ENCODE measurements at places on chromosomes 11 and 22.

DNA sequence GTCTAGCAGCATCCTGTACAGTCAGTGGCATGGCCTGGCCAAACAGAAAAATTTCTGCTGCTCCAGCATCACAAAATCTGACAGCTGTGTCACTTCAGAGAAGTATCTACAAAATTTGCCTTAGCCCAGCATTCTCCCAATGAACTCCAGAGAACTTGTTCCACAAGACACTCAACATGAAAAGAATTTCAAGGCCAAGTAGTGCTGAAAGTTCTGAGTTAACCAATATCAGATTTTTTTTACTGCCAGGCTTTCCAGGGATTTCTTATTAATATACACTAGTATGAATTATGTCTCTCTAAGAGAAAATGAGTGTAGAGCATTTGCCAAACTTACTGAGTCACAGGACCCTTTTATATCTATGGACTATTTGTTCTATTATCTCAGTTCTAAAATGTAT, 68.8 kb downstream of the OR5AK2 start:
- no peak for DNase-seq

DNA sequence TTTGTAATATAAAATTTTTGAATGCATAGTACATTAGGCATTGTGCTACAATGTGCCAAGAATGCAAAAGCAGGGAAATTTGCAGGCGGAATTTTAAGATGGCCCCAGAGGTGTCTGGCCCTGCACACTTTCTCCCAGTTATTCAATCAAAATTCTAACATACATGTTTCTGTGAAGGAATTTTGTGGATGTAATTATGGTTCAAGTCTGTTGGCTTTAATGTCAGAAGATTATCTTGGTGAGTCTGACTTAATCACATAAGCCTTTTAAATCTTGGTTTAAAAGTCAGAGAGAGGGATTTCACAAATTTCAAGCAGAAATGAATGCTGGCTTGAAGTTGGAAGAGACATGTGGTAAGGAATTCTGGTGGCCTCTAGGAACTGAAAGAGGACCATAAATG, 423.4 kb upstream of the CCDC179 start:
- DNase-seq = no peak

GRCh38 chr11:72741429-72741833, 10.8 kb downstream of the ARAP1 start:
- DNase-seq = no peak

GRCh38 chr11:128434411-128434810, 152.9 kb downstream of the ETS1 start:
- no peak for DNase-seq

- DNase-seq = no peak
Measured at GRCh38 chr11:124474079-124474478, 28.6 kb upstream of the OR8B8 start.

DNA sequence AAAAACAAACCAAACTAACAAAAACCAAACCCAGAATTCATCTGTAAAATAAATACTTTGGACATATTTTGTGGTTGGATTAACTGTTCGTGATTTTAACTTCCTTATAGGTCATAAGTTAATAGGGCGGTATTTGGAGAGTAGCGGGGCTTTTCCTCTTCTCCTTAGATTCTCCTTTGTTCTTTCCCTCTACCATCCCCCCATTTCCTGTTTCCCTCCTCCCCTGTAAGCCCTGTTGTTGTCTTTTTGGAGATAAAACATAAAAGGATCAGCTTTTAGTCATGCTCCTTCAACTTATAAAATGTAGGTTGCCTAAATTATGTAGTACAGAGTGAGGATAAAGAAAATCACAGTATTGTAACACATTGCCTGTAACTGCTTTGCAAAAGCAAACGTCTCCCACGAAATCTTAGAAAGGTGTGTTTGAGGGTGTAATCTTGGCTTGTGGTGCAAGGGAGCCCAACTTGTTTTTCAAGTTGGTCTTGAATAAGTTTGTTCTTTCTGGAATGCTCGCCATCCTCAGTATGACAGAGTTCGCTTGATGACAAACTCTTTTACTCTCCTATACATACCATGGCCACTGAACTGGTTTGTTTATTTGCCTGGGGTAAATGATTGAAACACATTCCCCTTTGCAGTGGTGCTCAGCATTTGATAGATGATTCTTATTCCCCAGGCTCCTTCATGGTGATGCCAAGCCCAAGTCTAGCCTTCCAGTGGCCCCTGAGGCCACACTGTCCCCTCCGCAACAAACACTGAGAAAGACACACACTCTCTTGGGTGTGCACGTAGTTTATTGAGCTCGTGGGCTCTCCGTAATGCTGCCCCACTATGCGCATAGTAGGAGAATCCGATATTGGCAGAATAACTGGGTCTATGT, 49.4 kb downstream of the TEAD1 start:
- DNase-seq = no peak

- no peak for DNase-seq
Measured at GRCh38 chr22:40040927-40041326, 46.2 kb downstream of the FAM83F start.

GRCh38 chr11:59198726-59199125, 14.0 kb downstream of the MPEG1 start:
- no peak for DNase-seq

DNA sequence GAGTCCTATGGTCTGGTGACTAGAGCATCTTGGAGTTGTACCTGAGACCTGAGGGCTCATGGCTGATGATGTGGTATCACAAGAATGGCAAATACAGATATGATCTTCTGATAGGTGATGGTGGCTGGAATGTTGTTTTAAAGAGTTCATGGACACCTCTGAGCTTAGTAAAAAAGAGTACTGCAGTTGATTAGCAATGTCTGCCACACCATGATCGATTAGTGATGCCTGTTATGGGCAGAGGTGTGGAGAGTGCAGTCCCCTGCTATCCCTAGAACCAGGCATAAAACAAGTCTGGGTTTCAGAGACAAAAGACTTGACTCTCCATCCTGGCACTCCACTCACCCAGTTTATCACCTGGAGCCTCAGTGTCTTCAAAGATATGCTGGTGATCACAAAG, 1.4 kb upstream of the BATF2 start:
- no peak for DNase-seq

GRCh38 chr11:112322173-112322790, 61.6 kb upstream of the PLET1 start:
- no peak for DNase-seq

- no peak for DNase-seq
Measured at GRCh38 chr11:64870176-64870892, 8.1 kb downstream of the EHD1 start.

DNA sequence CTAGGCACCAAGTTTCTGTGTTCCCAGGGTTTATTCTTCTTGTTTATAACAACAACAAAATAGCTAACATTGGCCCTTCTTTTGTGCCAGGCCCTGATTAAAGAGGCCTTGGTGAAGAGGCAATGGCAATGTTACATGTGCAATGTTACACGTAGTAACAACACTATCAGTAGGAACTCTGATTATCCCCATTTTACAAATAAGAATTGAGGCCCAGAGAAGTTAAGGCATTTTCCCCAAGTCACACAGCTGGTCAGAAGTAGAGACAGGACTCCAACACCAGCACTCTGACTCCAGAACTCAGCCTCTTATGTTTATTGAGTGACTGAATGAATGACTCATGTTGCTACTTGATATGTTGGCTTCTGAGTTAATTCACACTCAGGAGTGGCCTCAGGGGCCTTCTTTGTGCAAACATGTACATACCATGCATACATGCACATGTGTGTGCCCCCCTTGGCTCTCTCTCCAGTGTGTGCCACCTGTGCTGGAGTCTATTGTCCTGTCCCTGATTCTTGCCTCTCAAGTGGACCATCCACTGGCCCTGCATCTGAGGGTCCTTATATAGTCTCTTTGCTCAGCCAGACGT, 98.4 kb downstream of the TP53I11 start:
- DNase-seq = no peak

DNA sequence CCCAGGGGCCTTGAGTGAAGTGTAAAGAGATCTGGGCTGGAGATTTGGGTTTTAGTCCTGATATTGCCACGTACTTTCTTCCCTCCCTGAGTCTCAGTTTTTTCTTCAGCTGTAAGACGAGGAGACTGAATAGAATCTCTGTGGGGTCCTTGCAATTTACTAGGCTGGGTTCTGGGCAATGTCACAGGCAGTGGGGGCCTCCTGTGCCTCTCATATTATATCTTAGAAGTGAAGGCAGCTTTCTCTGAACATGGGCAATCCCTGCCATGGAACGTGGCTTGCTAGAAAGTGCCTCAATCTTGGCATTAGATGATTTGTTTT, 62.0 kb upstream of the PTPRJ start:
- no peak for DNase-seq

DNA sequence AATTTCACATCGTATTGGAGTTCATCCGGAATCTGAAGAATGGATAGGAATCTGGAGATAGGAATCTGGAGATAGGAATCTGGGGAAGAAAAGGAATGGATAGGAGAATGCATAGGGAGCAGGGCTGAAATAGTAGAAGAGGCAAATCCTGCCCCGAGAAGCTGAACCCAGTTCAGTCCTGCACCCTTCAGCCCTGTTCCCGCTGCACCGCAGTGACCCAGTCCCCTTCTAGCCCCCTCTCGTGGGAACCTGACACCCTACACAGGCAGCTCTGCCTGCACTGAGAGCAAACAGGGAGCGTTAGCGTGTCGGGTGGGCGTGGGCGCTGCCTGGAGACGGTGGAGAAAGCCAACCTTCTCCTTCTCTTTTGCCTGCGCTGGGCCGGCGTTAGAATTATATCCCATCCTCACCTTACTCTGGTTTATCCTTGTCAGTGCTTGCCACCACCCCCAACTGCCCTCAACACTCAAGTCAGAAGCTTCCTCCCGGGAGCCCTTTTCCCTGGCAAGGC, 1.0 kb upstream of the CCKBR start:
- DNase-seq = no peak

- no peak for DNase-seq
Measured at GRCh38 chr11:95266751-95267374, 35.9 kb upstream of the SESN3 start.

DNA sequence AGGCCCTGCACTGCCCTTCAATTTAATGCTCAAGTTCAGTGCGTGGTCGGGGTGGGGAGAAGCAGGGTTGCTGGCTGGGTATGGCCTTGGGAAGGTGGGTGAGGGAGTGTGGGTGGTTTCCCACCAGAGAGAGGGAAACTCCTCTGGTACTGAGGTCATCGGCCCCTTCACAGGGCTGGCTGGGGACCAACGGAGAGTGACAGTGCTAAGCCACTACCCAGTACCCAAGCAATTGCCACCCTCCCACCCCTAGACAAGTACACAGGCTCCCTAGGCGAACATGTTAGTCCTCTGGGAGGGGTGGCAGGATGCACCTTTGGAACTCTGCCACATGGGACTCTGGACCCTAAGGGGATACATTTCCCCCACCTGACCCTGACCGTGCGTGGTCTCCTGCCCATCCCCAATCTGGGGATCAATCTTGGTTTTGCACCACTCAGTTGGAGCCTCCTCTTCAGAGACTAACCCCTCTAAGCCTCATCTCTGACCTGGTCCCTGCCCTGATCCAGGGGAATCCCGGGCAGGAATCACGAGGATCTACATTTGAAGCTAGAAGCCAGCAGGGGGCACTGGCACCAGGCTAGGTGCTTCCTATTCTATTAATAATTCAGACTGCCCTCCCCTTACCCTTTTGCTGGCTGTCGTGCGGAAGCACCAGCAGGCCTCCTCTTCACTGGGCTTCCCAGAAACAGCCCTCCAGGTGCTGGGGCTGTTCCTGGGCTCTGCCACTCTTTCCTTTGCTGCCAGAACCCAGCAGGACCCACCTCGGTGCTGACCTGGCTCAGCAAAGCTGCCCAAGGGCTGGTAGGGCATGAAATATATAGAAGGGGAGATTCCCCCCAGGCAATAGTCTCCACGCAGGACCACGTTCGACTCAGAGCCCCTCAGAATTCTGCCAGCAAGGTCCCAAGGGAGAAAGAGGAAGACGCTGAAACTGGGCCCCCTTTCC, 377.7 kb downstream of the TENM4 start:
- no peak for DNase-seq

DNA sequence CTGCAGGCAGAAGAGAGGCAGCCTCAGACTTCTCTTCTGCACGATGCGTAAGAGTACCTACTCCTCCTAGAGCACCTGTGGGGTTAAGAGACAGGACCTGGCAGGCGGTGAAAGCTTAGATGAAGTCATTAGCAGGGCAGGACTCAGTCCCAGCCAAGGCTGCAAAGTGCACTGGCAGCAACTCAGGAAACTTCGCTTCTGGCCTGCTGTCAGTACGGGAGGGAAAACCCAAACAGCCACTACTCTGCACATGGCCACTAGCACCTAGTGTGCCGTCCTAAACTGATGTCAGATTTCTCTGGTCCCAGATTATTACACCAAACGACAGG, 8.8 kb upstream of the KLHL35 start:
- DNase-seq = no peak

GRCh38 chr11:124085997-124086846, 29.0 kb upstream of the VWA5A start:
- no peak for DNase-seq

DNA sequence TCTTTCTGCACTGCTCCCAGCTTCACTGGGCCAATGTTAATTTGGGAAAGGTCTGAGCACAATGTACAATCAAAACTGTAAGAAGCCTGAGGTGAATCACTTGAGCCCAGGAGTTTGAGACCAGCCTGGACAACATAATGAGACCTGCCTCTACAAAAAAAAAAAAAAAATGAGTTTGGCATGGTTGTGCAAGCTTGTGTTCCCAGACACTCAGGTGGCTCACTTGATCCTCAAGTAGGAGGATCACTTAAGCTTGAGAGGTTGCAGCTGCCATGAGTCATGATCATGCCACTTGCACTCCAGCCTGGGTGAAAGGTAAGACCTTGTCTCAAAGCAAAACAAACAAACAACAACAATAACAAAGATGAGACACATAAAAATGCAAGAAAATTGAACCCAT, 38.6 kb upstream of the SC5D start:
- no peak for DNase-seq

- no peak for DNase-seq
Measured at GRCh38 chr11:13259374-13259773, 18.2 kb upstream of the BMAL1 start.

DNA sequence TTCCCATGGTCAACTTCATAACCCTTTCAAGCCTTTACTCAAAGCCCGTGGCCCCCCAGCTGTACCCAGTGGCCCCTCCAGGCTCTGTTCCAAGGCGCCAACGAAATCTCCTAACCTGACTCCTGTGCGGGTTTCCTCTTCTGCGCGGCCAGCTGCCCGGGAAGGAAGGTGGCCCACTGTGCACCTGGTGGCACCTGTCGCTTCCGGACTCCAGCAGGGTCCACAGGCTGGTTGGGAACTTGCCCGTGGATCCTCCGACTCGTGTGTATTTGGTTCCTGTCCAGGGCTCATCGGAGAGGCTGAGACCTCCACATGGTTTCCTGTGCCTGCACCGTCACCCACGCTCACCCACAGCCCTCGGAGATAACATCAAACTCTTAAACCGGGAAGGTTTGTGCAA, 335.4 kb downstream of the BRD1 start:
- no peak for DNase-seq

- DNase-seq = peak; percentile 39
Measured at GRCh38 chr11:34997952-34998528, 81.6 kb downstream of the PDHX start.

DNA sequence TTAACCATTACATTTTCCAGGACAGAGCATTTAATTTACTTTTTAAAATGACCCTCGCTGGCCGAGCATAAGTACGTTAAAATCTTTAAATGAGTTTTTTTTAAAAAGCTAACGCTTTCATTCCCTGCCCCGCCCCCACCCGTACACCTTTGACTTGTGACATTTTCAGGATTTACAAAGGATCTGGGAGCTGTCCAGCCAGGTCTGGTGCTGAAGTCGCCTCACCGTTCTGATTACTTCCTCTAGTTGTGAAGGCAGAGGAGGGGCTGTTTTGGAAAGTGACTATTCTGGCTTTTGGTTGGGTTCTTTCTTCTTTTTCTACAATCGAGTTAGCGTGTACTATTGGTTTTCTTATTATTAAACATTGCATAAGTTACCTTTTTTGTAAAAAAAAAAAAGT, 2.9 kb downstream of the C11orf87 start:
- no peak for DNase-seq

GRCh38 chr11:6385046-6385777, 5.1 kb upstream of the SMPD1 start:
- no peak for DNase-seq
